ENCODE measurements at places on chromosomes 4 and X.

DNA sequence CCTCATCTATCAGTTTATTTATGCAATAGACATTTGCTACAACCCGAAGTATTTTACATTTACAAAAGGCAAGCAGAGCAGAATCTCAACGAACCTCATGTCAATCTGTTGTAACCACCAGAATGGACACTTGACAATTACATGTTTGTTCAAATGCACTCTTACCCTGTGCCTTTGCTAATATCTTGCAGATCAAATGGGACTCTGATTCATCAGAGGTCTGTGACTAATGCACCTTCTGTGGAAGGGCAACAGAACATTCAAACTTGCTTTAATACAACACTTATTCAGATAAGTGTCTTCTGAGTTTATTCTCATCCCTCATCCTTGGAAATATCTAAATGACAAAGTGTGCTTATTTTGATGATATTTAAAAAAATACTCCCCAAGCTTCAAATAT lies 644.7 kb upstream of the PCDH10 start:
- DNase-seq: no peak

DNA sequence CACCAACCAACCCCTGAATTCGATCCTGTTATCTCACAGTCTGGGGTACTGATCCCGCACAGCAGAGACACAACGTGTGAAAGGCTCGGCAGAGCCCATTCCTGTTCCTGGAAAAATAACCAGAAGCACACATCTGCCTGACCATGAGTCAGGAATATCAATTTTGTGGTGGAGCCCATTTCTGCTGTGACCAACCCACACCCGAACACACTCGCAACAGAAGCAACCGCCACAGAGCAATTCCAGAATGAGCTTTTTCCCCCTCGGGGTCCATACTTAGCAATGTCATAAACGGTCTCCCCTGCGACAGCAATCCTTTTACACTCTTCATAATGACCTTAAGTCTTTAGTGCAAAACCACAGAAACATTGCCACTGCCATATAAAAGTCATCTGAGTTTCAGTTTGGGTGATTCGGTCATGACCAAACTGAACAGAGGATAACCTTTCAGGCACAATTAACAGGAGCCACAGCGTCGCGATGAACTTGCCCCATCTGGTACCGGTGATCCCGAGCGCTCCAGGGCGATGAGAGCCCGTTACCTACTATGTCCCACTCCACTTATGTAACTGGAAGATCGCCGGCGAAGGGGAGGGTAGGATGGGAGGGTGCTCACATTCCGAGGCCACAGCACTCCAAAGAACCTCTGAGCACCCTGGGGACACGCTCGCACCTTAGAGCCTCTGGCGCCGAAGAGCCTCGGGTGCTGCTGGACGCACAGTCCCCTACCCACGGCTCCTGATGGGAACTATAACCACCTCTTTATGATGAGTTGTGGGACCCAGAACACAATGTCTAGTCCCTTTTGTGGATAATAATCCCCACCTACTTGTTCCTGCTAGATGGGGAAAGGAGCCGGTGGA lies 1.1 kb downstream of the MECP2 start:
- DNase-seq: no peak

GRCh38 chr4:118120120-118120760 lies 86.0 kb downstream of the NDST3 start:
- DNase-seq: no peak

- no peak for DNase-seq
Measured at GRCh38 chr4:168724243-168724642, 227.4 kb downstream of the PALLD start.

- no peak for DNase-seq
Measured at GRCh38 chr4:73615613-73616012, 4.6 kb downstream of the RASSF6 start.

GRCh38 chr4:156173486-156173885 lies 219.8 kb upstream of the CTSO start:
- DNase-seq: no peak

GRCh38 chr4:17511950-17512795 lies at the start of gene QDPR:
QDPR (minus strand) TSS chr4:17512090; CDS start chr4:17512054, 36 bp downstream.
- peak; percentile 47 for DNase-seq

DNA sequence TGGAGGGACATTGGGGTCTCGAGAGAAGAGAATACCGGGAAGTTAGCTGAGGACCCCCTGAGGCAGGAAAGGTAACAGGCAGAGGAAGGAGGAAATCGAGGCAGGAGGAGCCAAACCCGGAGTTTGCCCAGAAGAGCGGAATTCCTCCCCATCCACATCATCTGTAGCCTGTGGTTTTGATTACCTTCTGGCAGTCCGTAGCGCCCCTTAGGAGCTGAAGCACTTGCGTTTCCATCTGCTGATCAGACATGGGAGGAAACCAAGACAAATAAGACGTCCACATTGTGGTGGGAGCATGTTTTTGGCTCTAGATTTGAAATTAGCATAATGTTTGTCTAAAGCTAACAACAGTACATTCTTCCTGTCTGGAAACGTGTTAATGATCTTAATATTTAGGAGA lies 26.8 kb upstream of the HMX1 start:
- no peak for DNase-seq

GRCh38 chr4:139525414-139525813 lies 30.6 kb downstream of the SETD7 start:
- no peak for DNase-seq

Measured in T-helper 1 cell (primary cell).